ENCODE measurements at places on chromosomes 3 and 15.

DNA sequence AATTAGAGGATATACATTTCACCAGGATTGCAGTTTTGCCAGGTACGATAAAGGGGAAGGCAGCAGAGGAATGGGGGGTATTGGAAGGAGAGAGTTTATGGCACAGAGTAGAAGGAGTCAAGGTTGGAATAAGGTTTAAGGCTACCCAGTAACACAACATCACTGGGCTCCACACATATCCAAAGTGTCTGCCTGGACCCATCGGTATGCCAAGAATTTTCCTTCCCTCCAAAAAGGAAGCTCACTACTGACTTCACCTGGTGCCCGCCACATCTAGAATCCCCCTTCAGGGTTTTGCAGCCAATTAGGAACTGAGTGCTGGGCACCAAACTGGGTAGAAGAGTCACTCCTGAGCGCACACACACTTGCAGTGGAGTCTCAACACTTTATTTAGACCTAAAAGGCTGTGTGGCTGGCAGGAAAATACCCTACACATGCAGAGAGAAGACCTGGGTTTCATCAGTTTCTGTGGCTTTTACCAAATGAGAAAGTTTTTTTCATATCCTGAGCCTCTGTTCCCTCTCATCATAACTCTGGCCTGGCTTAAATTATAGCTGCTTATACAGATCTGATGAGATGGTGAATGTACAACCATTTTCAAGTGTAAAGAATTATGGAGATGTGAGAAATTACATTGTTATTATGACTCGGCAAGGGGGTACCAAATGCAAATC lies 190.8 kb upstream of the LPP start:
- no peak for DNase-seq

- no peak for DNase-seq
Observed at GRCh38 chr3:14439501-14440167, 37.2 kb downstream of the SLC6A6 start.

DNA sequence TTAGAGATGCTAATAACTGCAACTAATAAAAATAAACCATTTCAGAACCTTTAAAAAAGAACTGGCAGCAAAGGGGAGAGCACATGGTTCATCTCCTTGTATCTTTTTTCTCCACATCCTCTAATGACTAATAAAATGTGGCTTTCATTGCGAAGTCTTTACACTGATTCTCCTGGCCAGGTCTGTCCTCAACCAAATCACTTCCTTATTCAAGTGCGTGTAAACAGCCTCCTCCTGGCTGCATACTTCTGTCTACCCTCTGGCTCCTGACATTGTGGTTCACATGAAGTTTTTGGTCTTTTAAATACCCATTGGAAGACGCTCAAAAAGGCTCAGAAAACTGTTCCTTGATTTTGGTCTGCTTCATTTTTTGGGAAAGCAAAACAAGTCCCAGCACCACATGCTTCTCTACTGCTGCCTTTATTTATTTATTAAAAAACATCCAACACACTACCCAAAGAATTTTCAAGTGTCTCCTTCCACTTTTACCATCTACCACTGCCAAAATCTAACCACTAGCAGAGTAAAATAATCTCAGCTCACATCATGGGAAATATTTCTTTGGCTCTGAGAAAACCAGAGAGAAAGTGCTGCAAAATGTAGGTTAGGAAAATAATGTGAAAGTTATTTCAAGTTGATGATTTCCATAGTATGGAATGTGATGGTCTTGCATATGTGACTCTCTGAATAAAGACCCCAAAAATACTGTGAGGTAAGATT lies 85.1 kb downstream of the EFL1 start:
- peak; percentile 56 for DNase-seq

- no peak for DNase-seq
Observed at GRCh38 chr3:182957226-182957625, 23.1 kb downstream of the DCUN1D1 start.

GRCh38 chr3:33113772-33114621 lies at the start of gene CRTAP:
TSS of gene CRTAP (plus strand) at chr3:33114014. CDS start at chr3:33114078, 64 bp downstream.
- peak; percentile 94 for DNase-seq

DNA sequence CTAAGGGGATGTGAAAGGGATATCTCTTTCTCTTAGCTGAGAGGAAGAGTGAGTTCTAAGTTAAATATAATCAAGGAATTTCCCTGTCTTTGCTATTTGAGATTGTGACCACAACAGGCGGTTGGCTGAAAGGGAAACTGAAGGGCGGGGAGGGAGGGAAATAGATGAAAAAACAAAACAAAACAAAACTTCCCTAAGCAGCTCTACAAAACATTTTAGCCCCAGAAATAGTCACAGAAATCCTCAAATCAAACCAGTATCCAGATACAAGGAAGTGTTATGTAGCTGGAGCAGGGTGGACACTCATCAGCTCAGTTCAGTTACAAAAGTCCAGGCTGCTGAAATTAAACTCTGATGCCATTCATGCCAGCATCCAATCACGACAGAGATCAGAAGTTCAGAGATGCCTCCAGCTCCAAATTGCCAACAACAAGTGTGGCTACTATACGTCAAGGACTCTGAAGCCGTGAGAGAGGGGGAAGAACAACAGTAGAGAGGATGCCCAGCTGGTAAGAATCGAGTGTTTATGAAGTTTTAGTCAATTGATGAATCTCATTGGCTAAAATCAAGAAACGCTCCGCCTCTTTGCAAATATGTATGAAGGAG lies 319 bp upstream of the TP63 start:
- DNase-seq: peak; percentile 32

DNA sequence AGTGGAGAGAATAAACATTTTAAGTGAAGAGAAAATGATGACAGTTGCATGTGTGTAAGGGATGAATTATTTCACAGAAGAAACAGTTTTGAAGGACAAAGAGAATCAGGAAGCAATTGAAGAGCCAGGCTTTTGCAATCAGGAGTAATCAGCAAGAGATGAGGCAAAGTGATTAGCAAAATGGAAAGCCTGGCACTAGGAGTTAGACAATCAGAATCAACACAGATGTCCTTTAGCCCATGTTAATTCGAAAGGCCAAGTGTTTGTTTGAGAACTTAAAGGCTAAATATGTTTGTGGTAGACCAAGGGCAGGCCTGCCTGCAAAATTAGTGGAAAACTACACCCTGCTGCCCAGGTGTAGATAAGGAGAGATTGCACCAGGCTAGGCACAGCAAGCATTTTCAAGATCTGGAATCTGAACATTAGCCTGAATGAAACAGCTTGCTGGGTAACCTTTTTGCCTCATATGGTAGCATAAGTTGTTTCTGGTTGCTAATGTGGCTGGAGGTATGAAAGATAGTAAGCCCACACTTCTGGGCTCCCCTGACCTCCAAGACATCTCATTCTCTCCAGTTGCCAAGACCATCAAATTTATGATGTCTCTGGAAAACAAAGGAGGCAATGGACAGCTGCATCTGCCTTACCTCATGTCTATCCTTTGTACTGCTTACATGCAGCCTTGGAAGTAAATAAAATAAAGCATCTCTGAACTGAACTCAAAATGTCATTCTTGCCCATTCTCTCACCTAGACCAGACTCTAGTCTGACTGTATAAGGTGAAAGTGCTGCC lies 22.0 kb upstream of the LEKR1 start:
- no peak for DNase-seq

- peak; percentile 73 for DNase-seq
Observed at GRCh38 chr3:70832834-70833205, 520.4 kb upstream of the MDFIC2 start.

- no peak for DNase-seq
Observed at GRCh38 chr3:57393977-57394376, 101.5 kb upstream of the ASB14 start.

- no peak for DNase-seq
Observed at GRCh38 chr15:44729408-44730127, 6.8 kb upstream of the TRIM69 start.

DNA sequence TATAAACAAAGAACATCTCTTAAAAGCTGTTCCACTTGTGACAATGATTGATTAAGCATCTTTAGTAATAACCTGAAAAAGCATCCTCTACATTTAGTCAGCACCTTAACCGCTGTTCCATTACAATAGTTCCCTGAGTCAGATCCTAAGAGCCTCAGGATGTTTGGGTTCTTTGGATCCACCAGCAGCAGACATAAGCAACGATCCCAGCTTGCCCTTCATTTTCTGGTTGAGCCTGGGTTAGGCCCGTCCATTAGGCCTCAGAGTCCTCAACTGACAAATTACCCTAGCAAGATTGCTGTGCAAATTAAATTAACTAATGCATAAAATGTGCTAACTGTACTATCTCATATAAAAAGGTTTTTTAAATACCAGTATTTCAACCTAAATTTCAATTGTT lies 42.3 kb upstream of the ROBO1 start:
- DNase-seq: no peak

DNA sequence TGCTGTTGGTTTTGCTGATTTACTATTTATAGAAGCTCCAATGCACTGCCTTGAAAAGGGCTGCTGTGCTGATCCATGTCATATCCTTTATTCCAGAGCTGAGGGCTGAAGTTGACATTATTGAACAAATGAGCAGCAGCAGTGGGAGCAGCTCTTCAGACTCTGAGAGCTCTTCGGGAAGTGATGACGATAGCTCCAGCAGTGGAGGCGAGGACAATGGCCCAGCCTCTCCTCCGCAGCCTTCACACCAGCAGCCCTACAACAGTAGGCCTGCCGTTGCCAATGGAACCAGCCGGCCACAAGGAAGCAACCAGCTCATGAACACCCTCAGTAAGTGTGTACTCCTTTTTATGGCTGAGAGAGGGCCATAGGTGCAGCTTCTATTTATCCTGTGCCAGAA lies 8.8 kb downstream of the EAF1 start:
- no peak for DNase-seq

Measured in AG20443 (cell line).